ENCODE measurements at places on chromosomes 6 and 20. TPM values are rescaled to one million over a fixed set of nuclear protein-coding genes. Genes with fewer than 3 reads are reported as not detected.

Gene BTNL2
- total RNA-seq = not detected

- no peak for DNase-seq
Observed at GRCh38 chr6:121555201-121555600, 119.8 kb downstream of the GJA1 start.

- DNase-seq = no peak
Observed at GRCh38 chr6:53244399-53244931, 95.8 kb upstream of the GCM1 start.

DNA sequence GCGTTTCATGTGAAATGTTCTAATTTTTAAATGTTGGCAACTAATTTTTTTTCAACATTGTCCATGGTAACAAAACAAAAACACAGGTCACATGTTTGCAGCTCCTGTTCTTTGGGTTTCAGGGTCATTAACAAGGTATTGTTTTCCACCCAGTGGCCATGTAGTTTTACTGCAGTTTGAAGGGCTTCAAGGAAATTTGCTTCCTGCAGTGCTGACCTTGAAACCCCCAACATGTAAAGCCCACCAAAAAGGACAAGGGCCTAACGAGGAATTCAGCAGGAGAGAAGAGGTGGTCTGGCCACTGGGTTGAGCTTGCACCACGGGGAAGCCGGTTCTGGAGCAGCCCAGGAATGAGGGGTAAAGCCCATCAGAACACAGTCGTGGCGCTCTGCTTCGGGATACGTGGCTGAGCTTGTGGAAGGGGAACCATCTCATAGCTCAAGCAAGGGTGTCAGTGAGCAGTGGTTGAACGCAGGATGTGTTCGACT is 13.9 kb upstream of the KLHL31 start:
- DNase-seq = peak; percentile 36

Data from Daoy (cell line).